T follicular helper cell (primary cell): ENCODE measurements at places on chromosomes 5 and 9.

GRCh38 chr9:85527331-85528020 is 214.3 kb downstream of the AGTPBP1 start:
- DNase-seq: no peak

GRCh38 chr9:15203581-15203980 is 103.4 kb downstream of the TTC39B start:
- no peak for DNase-seq

DNA sequence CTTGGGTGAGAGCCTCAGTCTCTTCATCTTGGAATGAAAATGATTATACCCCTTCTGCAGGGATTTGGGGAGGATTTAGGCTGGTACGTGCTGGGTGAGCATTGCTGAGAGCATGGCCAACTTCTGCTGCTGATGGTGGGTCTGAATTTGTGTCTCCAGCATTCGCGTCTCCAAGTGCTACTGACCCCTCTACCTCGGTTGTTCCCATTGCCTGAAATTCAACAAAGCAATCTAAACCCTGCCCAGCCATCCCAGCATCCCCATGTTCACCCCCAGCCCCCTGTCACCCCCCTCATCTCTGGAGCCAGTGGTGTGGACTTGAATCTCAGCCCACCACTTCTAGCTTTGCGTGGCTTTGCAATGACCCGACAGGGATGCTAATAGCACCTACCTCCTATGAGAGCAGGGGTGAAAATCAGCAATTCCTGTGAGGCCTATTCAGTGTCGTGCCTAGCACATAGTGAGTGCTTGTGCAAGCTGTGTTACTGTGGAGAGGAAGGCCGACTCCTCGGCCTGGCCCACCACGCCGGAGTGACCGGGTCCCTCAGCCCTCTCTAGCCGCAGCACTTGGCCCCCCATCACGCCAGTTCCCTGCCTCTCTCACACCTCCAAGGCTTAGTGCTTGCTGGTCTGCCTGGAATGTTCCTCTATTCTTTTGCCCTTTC is 43.4 kb upstream of the SH3PXD2B start:
- DNase-seq: no peak

- DNase-seq: no peak
These were observed 13.7 kb upstream of the GRIA1 start for GRCh38 chr5:153476767-153477166.

GRCh38 chr5:31807789-31808540 is 169.0 kb downstream of the PDZD2 start:
- no peak for DNase-seq

DNA sequence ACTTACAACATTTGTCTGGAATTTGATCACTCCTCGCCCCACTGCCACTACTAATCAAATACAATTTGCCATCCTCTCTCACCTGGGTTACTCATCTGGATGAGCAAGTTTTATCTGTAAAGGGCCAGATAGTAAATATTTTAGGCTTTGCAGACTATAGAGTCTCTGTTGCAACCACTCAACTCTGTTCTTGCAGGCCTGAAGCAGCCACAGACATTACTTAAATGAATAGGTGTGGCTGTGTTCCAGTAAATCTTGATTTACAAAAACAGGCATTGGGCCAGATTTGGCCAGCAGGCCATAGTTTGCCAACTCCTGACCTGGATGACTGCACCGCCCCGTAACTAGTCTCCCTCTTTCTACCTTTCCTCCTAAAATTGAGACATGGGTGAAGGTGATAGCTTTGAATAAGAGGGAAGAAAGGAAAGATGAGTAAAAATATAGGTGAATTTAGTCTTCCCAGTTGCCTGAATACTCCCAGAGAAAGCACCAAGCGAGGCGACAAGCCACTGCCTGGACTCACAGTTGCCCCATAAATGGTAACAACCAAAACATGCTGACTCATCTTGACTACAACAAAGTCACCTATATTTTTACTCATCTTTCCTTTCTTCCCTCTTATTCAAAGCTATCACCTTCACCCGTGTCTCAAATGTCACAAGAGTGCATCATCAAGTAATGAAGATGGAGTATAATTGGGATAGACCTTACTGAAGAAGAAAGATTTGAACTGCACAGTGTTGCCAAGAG is 32.5 kb upstream of the SCAMP1 start:
- no peak for DNase-seq

- DNase-seq: no peak
These were observed 62.6 kb downstream of the CFAP77 start for GRCh38 chr9:132472599-132472998.

DNA sequence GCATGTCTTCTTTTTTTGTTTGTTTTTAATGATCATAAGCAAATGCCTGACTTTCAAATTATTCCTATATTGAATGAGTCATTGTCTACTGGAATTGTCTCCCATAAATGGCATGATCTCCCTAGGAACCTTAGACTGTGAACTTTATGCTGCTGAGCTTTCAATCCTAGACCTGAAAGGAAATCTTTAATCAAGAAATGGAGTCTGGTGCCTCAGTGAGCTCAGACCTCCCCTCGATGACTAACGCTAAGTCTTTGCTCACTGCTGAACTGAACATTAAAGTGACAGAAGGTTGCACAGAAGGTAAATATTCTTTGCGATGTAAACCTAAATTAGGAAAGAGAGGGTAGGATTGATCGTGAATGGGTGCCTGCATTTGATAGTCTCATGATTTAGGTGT is 745.2 kb upstream of the WWC1 start:
- DNase-seq: no peak

GRCh38 chr9:117470455-117470854 is 55.6 kb upstream of the ASTN2 start:
- DNase-seq: no peak

- no peak for DNase-seq
These were observed 31.2 kb downstream of the PTPN3 start for GRCh38 chr9:109466623-109467590.

GRCh38 chr9:94656200-94656599 is 16.9 kb upstream of the FBP1 start:
- no peak for DNase-seq

DNA sequence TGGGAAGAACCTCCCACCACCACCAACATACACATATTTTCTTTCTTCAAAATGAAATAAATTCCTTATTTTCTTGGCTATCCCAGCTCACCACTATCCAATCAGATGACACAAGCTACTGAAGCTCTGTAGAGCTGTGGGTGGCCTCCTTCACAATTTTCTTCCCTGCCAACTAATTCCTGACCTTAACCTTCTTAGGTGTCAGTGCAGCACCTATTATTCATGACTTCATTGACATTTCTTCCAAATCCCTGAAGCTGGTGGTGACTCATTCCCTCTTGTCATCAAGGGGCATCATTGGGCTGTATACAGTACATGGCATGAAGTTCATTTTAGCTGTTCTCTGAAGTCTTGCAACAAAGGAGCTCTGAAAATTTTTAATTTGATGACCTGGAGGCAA is 42.0 kb upstream of the ADRA1B start:
- DNase-seq: no peak

DNA sequence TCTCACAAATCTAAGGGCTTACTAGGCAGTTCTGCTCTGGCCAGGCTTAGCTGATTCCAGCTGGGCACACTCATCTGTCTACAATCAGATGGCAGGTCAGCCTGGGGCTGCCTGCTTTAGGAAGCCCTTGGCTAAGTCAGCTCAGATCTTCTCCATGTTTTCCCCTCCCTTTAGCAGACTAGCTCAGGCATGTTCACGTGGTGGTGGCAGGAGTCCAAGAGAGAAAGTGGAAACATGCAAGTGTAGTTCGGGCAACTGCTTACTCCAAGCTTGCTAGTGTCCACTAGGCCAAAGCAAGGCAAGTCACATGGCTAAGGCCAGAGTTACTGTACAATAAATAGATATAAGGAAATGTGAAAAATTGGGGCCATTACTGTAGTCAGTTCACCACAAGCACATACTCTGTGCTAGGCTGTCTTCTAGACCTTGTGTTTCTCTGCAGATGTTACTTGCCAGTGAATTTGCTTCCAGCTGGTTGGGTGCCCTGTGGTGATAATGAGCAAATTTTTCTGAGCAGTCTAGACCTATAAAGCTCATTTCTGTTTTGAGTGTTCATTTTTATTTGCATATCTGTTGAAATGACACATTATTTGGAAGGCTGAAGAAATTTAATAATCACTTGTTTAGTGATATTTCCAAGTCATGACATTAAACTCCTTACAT is 38.3 kb downstream of the RECK start:
- DNase-seq: no peak

GRCh38 chr9:107650321-107650720 is 160.8 kb upstream of the KLF4 start:
- DNase-seq: no peak

DNA sequence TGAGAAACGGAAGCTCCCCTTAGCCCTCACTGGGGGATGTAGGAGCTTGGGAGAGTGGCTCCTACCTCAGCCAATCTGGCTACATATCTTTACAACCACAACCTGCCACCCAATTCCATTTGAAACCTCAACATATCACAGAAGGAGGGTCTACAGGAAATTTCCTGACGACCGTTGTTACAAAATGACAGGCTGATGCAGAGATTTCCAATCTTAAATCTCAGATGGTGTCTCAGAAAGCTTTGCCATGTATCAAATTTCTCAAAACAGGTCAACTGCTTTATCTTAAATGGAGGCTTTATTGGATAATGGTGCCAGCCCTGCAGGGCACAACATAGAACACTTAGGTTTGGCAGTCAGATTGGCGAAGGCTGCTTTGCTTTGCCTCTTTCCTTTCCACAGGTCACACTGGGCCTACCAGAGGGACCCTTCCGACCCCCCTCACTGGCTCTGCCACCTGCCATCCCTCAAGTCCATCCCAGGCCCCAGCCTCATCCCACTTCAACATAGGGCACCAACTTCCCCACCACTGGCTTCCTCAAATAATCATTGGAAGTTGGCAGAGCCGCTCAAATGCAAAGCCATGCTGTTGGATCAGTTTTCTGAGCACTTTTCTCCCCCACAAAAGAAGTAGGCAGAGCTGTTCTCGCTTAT is 11.1 kb upstream of the SPATA31E1 start:
- no peak for DNase-seq

DNA sequence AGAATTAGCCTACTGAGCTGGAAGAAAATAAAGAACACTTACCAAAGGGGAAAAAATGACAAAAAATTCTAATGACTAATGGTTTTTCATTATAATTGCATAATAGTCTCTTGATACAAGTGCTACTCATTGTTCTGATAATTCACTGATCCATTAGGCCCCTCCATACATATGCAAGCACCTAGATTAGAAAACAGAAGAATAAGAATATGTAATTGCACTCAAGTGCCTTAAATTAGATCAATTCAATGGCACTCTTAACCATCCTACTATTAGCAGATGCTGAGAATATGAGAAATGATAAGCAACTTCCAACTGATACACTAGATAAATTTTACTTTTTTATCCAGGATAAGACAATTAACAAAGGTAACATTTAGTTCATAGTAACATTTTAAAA is 440.9 kb upstream of the C9orf72 start:
- DNase-seq: no peak

DNA sequence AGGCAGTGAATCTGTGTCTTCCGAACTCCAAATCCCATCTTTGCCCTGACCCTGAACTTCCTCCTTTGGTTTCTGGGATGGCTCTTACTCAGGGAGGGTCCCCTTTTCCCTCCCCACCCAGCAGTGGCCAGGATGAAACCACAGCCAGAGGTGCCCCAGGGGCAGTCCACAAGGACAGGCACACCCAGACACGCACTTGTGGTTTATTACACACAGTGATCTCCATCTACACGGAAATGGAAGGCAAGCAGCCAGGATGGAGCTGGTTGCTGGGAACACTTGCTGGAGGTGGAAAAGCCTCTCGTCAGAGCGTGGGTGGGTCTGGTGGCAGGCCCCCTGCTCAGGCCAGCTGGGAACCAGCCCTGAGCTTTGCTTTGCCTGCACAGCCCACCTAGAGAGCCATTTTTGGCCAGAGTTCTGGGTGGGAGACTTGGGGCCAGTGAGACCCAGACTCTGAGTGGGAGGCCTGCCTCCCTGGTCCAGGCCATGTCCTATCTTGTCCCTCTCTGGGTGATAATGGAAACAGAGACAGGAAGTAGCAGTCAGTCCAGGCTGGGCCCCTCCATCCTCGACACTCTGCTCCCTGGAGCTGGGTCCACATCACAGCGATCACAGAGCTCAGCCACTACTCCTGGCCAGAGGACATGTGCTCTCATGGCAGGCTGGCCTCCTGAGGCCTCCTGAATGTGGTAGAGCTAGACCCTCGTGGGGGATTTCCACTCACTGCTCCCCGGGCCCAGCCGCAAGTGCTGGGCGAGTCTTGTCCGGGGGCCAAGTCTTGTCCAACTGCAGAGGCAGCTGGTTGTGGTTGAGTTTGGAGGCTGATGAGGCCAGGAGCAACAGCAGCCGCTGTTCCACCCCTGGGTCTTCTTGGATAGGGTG is 5.1 kb upstream of the PHYKPL start:
- no peak for DNase-seq

GRCh38 chr5:168302785-168303184 is 11.3 kb downstream of the WWC1 start:
- DNase-seq: no peak

DNA sequence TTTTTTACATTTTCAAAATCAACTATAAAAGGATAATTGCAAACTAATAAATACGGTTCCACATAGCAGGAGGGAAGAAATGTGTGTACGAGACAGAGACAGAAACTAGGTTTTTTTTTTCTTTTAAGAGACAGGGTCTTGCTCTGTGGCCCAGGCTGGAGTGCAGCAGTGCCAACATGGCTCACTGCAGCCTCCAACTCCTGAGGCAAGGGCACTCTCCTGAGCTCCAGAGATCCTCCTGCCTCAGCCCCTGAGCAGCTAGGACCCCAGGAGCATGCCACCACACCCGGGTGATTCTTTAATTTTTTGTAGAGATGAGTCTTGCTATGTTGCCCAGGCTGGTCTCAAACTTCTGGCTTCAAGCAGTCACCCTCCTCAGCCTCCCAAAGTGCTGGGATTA is 2.1 kb upstream of the OR2V1 start:
- DNase-seq: no peak

- peak; percentile 44 for DNase-seq
These were observed 29.2 kb downstream of the CDKN2A start for GRCh38 chr9:21964925-21965385.

- DNase-seq: no peak
These were observed 115.8 kb upstream of the SLC25A48 start for GRCh38 chr5:135718651-135719050.

DNA sequence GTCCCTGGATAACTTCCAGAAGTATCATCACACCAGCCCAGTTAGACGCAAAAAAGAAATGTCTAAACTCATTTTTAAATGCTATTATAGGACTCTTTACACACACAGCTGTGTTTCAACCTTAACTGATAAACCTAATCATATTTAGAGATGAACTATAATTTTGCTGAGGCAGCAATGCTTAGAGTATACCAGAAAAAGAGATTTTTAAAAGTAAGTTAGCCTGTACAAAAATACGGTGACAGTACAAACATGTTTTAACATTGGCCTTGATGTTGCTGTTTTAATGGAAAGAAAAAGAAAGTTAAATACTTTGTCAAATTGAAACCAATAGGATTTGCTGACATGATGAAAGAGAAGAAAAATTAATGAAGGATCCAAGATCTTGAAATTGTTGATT is 1341.2 kb upstream of the CDH6 start:
- DNase-seq: no peak

- no peak for DNase-seq
These were observed 76.2 kb upstream of the MIER3 start for GRCh38 chr5:57028161-57028560.
